ENCODE measurements at places on chromosomes 4 and X.

DNA sequence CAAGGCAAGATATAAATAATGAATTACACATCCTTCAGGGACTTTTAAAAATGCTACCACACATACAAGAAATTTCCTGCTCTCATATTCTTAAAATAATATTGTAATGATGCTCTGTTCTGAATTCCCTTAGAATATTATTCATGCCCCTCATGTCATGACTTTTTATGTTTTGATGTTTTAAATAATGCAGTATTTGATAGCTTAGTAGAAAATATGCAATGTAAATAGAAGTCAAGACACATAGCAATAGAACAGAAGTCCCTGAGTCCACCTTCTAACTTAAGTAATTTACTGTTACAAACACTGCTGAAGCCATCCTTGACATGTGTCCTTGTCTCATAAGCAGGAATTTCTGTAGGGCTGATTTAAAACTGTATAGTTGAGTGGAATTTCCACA is 1071.2 kb upstream of the LCORL start:
- no peak for DNase-seq

- DNase-seq: peak; percentile 50
Measured at GRCh38 chrX:136899221-136899620, 18.7 kb upstream of the RBMX start.

- DNase-seq: no peak
Measured at GRCh38 chr4:73418677-73419076, 14.6 kb downstream of the ALB start.

- DNase-seq: no peak
Measured at GRCh38 chr4:37973441-37973840, 13.2 kb downstream of the PTTG2 start.

DNA sequence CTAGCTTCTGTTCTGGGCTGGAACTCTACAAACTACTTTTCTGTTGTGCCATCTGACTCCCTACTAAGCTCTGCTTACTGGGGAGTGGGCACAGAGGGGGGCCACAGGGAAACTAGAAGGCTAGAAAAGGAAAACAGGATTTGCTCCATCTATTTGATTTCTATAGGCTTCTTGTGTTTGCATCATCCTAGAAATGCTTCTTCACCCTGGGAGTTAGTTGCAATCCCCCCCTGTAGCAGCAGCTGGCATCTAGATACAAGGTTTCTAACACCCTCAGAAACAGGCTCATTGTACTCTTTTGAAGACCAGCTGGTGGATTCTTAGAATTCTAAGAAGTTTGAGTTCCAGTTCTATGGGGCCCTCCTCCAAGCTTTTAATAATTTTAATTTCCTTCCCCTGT is 213.4 kb downstream of the TMA16 start:
- no peak for DNase-seq

GRCh38 chrX:130933358-130933757 is 30.3 kb upstream of the ENOX2 start:
- no peak for DNase-seq

- DNase-seq: no peak
Measured at GRCh38 chrX:67654301-67654700, 110.5 kb downstream of the AR start.

DNA sequence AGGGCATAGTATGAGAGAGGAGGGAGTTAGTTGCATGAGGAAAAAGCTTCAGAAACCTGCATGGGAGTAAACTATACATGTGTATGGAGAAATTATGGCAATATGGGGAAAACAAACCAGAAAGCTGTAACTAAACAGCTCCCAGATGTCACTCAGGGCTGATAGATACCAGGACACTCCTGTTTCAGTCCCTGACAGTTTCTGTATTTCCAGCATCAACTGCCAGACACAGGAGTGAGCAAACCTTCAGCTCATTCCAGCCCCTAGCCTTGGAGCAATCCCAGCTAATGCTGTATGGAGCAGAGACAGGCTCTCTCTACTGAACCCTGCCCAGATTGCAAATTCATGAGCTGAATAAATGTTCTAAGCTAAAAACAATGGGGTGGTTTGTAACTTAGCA is 382.9 kb upstream of the MAGEB18 start:
- DNase-seq: no peak

DNA sequence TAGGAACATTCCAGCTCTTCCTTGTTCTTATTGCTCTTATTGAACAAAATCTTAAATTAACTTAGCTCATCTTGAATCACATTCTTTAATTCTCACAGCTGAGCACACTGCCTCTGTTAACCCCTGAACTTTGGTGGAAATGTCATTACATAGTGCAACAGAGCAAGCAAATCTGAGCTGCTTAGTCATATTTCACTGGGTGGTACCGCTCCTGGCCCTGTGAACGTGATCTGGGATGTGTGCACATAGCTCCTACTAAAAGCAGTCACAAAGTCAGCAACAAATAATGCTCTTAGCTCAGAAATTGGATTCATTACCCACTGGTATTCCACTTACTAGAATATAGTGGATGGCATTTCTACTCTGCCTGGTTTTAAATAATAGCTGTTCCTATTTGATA is 27.9 kb downstream of the ARHGEF6 start:
- DNase-seq: no peak

- DNase-seq: no peak
Measured at GRCh38 chr4:140812916-140813315, 56.7 kb upstream of the TBC1D9 start.

- no peak for DNase-seq
Measured at GRCh38 chrX:126509923-126510322, 42.7 kb downstream of the DCAF12L1 start.

GRCh38 chrX:23435108-23435507 is 100.5 kb downstream of the PTCHD1 start:
- no peak for DNase-seq

GRCh38 chr4:20193141-20193936 is 58.4 kb upstream of the SLIT2 start:
- DNase-seq: no peak

DNA sequence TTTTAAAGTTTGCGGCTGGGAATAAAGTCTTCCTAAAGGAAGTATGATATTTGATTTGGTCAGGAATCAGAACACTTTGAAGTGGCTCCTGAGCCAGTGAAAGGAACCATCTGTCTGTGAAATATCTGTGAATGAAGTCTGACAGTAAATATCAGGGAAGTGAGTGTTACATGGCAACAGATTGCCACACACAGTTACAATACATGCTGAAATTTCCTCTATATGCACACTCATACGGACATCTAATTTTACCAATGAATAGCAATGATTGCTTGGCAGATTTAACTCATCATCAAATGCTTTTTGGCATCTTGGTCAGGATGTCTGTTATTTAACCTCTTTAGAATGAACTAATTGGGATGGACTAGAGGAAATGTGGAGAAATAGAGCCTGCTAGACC is 1023.8 kb downstream of the FAT4 start:
- DNase-seq: no peak
